Activated CD8-positive, alpha-beta memory T cell treated with anti-CD3 and anti-CD28 coated beads for 24 hours (primary cell): ENCODE measurements at places on chromosomes 12 and 14.

DNA sequence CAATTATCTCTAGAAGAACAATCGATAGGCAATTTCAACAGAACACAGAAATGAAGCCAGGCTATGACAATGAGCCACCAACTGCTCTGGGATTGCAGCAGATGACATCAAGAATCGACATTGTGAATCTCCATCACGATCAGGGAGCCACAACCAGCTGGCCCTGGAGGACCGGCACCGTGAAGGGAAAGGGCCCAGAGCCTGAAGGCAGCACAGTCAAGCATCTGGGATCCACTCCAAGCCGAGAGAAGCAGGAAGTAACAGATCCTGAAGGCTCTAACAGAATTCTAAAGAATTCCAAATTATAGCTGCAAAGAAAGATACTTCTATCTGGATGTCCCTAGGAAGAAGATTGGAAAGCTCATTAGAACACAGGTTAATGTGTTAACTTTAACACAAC is 61.0 kb downstream of the LRRC74A start:
- no peak for DNase-seq

DNA sequence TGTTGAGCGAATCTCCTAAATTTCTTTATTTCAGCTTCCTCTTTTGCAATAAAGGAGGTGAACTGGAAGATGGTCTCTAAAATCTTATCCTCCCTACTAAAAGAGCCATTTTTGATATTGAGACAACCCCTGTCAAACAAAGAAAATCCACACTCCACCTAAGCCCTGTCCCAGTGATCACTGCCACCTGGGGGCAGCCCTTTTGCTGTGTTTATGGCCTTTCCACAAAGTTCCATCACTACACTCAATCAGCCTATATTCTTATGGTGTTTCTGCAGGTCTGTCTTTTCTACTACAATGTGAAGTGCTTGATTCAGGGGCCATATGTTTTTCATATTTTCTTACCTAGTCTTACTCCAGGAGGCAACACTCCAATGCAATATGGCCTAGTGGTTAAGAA is 163.7 kb downstream of the BMP4 start:
- DNase-seq: no peak

DNA sequence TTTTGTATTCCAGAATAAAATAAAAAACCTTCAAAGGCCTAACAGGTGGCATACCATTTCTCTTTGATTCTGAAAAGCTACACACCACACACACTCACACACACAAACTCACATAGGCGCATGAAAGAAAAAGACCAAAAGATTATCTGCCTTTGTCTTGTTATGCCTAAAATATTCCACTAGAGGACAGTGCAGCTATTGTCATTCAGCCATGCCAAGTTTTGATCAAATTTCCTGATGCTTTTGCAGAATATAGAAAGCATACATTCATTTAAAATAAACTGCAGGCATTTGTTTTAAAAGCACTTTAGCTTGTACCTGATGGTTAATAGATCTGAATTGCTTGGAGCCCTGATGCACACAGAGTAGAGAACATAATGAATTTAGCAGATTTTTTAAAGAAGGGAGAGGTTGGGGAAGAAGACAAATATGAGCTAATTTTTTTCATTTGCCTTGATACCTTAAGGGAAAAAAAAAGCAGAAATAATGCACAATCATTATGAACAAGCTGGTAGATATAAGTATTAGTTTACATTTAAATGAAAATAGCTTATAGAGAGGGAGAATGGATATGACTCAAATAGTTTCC is 1766.9 kb upstream of the SEL1L start:
- no peak for DNase-seq

GRCh38 chr12:92065639-92066038 is 80.0 kb downstream of the BTG1 start:
- DNase-seq: no peak

DNA sequence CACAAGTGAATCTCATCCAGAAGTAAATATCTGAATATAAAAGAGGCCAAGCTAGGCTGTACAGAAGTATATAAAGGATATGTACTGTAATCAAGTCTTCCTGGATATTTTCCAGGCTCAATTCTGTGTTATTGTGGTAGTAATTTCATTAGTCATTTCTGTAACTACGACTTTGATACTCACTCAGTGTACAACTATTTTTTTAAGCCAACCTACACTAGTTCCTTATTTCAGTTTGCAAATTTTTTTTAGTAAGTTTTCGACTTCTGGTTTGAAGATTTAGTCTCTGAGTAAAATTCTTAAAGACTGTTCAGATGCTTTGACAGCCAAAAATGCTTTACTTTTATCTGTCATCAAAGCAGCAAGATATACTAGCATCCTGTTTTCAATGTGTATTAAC is 130.8 kb downstream of the CAPZA3 start:
- no peak for DNase-seq

- DNase-seq: no peak
Observed at GRCh38 chr12:7832059-7832696, 40.5 kb downstream of the SLC2A14 start.

- no peak for DNase-seq
Observed at GRCh38 chr12:3990501-3991280, 117.5 kb upstream of the PARP11 start.

- DNase-seq: no peak
Observed at GRCh38 chr12:128077211-128077916, 189.6 kb upstream of the TMEM132C start.

DNA sequence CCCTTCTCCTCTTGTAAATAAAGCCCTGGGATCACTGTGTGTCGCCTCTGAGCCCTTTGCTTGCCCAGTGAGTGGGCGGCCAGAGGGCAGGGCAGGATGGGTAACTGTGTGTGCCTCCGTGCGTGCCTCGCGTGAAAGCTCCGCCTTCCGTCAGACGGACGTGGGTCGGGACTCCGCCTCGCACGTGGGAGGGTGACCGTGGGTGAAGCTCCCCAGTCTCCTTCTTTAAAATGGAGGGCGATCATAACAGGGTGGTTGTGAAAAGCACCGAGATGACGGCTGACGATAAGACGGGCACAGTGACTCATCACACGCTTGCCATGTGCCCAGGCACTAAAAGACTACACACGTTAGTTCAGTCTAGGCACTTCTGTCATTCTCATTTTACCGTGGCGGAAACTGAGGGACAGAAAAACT is 9.2 kb downstream of the PHB2 start:
- DNase-seq: peak; percentile 96

GRCh38 chr14:63432228-63432627 is 110.9 kb downstream of the PPP2R5E start:
- no peak for DNase-seq

DNA sequence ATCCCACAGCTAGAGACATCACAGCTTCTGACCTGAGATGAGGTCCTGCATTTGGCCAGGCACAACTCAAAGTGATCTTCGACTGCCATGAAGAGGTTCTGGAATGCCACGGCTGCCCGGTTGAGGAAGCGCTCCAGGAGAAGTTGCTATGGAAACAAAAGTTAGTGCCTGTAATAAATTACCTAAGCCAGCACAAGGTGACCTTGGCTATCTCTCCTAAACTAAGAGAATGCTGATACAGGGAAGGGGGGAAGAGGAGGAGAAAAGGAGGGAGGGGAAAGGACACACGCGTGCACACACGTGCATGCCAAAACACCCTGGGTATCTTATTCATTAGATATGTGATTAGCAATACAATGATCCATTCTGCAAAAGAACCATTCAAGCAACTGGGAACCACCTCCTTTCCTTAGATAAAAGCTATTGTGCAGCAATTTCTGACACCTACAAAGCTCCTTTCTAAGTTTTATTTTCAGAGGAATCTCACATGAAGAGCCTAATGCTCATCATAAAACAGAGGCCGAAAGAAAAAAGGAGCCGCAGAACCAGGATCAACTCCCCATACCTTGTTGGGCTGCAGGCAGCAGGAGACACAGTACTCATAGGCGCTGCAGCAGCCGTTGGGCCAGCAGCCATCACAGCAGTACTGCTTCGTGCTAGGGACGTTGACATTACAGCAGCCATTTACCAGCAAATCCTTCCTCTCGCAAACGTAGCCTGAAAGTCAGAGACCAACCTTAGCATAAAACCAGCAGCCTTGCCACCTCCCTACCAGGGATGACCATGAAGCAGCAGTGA is 17.9 kb downstream of the SPRING1 start:
- no peak for DNase-seq

DNA sequence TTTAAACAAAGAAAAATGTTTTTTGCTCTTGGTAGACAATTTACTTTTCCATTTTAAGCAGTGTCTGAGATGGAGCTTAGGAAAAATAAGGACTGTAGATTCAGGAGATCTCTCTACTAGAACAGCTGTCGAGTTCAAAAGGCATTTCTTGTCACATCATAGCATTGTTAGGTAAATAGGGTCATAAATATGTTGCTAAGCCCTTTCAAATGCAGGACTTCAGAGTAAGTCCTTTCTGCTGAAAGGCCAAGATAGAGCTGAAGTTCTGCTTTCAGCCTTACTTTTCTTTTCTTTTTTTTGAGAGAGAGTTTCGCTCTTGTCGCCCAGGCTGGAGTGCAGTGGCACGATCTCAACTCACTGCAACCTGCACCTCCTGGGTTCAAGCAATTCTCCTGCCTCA is 98.2 kb downstream of the SYNE2 start:
- DNase-seq: no peak

DNA sequence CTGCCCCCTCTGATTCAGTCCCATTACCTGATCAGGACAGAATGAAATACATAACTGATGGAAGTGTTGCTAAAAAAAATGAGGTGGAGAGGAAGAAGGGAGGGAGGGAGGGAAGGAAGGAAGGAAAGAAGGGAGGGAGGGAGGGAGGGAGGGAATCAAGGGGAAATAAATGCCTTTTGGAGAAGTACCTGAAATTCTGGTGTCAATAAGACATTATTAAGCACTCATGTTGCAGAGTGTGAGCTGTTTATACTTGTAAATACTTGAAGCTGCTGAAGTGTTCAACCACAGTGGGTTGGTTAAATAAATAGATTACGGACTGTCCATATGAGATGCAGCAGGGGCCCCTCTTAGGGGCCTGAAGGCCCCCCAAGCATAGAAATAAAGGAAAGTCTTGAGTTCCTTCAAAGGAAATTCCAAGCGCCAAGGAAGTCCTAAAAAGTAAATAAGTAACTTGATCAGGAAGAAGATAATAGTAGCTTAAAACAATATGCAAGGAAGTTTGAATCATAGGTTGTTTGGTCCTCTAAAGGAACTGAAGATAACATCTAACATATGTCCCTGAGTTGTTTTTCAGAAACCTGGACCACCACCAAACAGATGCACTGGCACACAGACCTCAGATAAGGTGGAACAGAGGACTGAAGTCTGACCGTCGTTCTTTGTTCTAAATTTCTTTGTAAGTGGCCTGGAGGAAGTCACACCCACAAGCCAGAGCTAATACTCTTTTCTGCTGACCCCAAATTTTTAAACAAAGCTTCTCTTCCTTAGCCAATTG is 110.8 kb downstream of the SEC23A start:
- no peak for DNase-seq

GRCh38 chr12:64723630-64724029 is 35.6 kb downstream of the GNS start:
- DNase-seq: no peak

GRCh38 chr12:7732993-7733392 is 14.2 kb downstream of the CLEC4C start:
- no peak for DNase-seq

GRCh38 chr12:109147954-109148353 is 31.6 kb downstream of the ACACB start:
- no peak for DNase-seq

DNA sequence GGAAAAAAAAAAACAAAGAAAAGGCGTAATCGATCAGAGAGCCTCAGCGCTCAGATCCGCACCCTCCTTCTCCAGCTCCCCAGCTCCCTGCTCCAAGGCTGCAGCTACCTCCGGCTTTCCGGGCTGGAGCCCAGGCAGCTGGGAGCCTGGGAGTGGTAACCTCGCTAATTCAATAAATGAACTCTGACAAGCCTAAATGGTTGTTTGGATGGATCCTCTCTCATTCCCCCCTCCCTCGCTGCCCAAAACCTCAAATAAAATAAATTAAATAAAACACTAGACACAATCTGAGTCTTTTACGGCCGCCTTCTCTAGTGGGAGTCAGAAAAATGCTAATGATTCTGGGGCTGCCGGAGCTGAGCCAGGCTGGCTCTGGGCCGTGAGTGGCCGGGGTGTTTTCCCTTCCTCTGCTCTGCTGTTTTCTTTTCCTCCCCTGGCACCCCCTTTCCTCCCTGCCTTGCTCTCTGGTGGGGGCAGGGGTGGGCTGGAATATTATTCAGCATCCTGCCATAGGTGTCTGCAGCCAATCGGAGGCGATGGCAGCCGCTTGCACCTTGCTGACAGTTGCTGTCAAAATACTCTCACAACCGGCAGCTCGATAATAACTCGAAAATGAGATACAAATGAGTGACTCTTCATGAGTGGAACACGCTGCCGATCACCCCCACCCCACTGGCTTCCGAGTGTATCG is 76.1 kb downstream of the RBM19 start:
- no peak for DNase-seq
